Stimulated activated CD4-positive, alpha-beta T cell treated with anti-CD3 and anti-CD28 coated beads, Interleukin-15, amount 100 ng/mL, for 1 hour (primary cell): ENCODE measurements at places on chromosomes 13 and 19.

- peak; percentile 42 for DNase-seq
Measured at GRCh38 chr19:48490981-48491792, 20.4 kb downstream of the LMTK3 start.

- DNase-seq: peak; percentile 51
Measured at GRCh38 chr19:4815426-4816201, 15.9 kb downstream of the TICAM1 start.

GRCh38 chr19:1284979-1285736 is 515 bp upstream of the EFNA2 start:
- no peak for DNase-seq

DNA sequence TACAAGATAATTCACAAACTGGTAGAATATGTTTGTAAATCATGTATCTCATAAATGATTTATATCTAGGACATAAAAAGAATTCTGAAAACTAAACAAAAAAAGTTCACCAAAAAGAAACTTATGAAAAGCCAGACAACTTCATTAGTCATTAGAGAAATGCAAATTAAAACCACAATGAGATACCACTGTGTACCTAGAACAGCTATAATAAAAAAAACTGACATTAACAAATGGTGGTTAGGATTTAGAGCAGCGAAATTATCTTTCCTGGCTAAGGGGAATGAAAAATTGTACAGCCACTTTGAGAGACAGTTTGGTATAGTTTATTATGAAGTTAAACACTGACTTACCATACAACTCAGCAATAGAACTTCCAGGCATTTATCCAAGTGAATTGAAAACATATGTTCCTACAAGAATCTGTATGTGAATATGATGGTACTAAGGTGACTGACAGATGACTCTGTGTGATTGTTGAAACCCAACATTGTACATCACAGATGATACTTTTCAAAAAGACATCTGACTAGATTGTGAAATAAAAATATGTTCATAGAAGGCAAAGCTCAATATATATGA is 41.8 kb downstream of the UGGT2 start:
- no peak for DNase-seq

DNA sequence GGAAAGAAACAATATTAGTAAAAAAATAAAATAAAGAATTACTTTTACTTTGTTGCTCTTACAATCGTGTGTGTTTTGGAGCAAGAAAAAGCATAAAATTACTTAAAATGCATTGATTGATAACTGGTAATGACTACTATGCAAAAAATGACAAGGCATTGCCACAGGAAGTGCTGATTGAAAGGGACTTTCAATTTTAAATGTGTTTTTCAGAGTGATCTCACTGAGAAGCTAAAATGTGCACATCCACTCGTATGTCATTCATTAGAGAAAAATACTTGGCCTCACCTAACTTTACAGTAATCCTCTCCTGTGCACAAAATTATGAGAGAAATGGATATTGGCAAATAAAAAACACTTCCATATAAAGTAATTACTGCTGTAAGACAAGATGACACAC is 934.9 kb downstream of the SLITRK6 start:
- no peak for DNase-seq

GRCh38 chr19:40257096-40257517 is 28.0 kb downstream of the AKT2 start:
- no peak for DNase-seq

DNA sequence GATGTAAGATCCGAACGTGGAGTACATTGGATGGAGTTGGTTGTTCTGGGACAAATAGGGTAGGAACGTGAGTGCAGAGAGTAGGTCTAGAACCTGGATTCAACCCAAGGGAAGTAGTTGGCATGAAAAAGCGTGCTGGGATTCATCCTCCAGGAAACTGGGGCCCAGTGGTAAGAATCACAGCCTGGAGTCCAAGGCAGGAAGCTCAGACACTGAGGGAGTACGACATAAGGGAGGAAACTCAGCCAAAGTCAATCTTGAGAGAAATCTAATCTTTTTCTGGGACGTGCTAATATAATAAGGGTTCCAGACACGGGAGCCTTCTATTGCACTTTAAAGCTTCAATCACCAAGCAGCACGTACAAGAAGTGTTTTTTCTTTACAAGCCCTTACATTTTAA is 46.4 kb downstream of the DLEU7 start:
- DNase-seq: no peak

DNA sequence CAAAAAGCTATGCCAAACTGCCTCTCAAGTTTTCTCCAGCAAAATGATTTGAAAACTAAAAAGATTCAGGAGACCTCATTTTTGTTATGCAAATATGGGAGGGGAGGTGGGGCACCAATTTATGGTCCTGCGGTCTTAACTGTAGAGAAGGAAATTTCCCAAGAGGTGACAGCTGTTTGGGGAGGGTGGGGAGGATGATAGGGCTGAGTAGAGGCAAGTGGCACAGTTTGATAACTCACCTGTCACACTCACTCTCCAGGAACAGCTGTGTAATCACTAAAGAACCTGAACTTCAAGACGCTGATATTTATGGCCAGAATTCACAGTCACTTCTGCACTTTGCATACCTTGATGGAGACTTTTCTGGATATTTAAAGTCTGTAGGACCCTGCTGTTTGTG is 232.9 kb upstream of the STARD13 start:
- no peak for DNase-seq

DNA sequence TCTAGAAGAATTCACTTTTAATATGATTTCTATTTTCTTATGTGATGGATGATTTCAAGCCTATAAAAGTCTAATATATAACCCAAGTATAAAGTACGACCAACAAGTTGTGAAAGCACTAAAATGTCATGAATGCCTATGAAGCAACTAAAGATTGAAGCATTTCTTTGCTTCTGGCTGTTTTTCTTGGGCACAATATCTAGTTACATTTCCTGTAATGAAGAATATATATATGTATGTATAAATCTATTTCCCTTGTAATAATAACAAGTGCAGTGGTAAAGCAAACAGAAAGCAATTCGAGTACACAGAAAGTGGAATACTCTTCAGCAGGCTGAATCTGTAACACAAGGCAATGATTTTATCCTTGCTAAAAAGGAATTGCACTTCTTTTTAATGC is 5.4 kb downstream of the PCDH20 start:
- DNase-seq: no peak

GRCh38 chr13:43991773-43992201 is 112.1 kb downstream of the LACC1 start:
- DNase-seq: no peak

GRCh38 chr19:17307876-17308377 is 1.4 kb upstream of the DDA1 start:
- DNase-seq: no peak

- DNase-seq: no peak
Measured at GRCh38 chr13:88675347-88675996, 1004.3 kb downstream of the SLITRK5 start.

DNA sequence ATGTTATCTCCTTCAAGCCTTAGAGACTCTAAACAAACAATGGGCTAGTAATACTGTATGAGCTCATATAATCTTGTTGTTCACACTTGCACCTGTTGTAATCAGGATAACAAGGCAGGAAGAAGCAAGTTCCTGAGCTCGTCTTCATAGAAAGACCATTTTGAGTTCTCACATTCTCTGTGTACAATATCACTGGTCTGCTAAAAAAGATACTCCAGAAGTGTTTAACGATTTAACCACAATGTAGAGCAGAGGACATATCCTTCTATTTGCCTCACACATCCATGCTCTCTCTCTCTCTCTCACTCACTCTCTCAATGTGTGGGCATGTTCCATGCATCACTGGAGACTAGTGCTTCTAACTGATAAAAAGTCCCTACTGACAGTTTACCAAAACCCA is 122.9 kb downstream of the MIPEP start:
- DNase-seq: no peak

- DNase-seq: no peak
Measured at GRCh38 chr19:5136073-5136855, 167.4 kb downstream of the KDM4B start.

DNA sequence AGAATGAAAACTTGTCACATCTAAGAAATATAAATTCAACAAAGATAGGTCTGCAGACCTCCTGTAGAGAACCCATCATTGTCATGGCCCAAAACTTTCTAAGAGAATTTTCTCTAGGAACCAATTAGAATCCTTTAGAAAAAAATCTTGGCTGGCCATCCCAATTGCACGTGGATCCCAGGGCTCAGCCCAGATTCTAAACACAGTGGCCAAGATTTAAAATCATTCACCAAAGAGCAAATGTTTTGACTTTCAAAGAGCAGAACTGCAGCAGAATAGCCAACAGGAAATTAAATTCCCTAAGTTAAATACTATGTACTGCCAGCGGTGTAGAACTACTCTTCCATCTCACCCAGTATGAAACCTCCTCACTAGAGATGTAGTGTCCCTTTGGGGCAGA is 21.3 kb downstream of the IPO5 start:
- DNase-seq: no peak

DNA sequence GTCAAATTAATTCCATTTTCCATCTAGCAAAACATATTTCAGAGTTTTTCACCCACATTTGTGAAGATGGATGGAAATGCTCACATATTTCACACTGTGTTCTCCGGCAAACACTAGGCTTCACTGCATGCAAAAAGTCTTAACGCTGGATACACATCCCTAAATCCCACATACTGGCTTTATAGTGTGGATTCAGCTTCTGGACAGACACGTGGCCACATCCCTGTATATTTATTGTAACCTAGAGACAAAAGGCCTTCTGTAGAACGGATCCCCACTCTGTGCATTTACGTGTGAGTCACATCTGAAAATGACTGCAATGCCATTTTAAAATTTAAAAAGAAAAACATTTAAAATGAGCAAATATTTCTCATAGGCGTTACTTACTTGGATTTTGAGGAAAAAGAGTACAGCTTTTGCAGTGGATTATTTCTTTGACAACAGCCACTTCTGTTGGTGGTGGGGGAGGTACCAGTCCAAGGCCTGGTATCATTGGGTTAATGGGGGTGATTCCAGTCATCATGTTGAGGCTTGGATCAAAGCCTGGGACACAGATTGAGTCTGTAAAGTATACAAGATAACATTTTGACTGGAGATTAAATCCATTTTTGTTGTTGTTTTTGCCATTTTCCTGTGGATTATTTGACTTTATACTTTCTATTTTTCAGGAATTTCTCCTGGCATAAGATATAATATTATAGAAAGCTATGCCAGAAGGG is 337.7 kb downstream of the DNAJC15 start:
- no peak for DNase-seq

GRCh38 chr19:16442386-16443276 is 29.1 kb downstream of the EPS15L1 start:
- DNase-seq: no peak

DNA sequence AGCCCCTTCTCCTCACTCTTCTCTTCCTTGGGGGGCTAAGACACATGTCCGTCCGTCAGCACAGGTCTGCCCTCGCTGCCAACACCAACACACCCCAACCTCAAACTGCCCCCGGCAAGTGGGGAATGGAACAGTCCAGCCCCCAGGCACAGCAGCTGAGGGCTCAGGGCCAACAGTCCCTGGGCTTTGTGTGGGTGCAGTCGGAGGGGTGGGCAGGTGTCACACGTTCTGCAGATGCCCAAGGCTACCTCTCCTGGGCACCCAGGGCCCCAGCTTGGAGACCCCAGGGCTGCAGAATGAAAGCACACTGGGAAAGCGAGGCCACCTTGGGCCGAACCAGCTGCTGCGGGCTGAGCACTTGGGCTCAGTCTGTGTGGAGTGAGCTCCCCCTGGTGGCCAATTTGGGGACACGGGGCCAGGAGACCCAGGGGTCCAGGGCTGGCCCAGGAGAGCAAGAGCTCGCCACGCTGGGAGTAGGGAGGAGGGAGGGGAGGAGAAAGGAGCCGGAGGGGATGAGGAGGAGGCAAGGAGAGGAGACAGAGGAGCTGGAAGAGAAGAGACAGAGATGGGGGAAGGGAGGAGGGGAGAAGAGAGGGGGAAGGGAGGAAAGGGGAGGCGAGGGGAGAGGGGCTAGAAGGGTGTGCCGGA is 14.0 kb upstream of the ATP8B3 start:
- DNase-seq: peak; percentile 67

GRCh38 chr19:50500753-50501151 is 10.2 kb downstream of the JOSD2 start:
- DNase-seq: no peak

GRCh38 chr19:7819337-7819736 is 10.7 kb upstream of the EVI5L start:
- DNase-seq: no peak

GRCh38 chr13:28610996-28611395 is 47.9 kb upstream of the POMP start:
- DNase-seq: no peak

DNA sequence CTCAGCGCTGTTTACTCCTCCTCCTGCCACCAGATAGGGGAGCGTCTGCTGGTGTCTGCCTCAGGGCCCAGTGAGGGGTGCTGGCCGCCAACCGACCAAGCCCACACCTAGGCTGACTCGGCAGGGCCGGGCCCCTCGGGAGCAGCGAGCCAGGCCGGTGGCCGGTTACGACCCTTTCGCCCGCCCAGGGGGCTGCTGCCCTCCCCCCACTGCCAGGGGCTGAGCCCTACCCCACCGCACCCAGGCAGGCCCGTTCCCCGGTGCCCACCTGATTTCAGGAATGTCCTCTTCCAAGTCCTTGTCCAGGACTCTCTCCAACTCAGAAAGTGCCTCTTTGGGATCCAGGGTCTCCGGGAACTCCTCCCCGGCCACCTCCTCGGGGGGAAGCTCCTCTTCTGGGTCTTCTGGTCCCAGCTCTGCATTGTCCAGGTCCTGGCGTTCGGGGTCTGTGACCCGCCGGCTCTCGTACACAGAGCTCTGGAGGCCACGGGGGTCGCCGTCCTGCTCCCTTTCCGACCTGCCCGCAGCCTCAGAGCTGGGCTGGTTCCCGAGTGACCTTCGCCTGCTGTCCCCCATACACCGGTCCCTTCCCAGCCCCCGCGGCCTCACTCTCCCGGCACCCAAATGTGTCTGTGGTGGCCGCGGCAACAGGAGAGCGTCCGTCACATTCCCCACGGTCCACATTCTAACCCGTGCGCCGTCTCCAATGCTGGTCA is 31.0 kb upstream of the MIER2 start:
- no peak for DNase-seq

- DNase-seq: no peak
Measured at GRCh38 chr13:75329723-75330122, 152.2 kb downstream of the TBC1D4 start.

- no peak for DNase-seq
Measured at GRCh38 chr19:4966591-4966990, 2.3 kb upstream of the KDM4B start.

DNA sequence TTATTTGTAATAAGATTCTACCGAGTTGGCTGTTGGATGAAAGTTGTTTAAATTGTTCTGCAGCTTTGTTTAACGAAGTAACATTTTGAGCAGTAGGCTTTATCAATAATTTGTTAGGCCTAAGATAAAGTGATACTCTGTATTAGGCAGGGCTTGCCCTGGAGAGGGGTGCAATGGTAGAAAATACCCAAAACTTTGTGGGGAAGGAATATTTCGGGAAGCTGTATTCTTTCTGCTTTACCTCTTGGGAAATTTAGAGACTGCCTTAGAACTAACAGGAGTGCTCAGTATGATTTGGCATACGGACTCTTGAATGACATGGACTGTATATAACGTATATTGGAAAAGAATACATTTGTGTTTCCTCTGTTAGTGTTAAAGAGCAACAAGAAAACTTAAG is 2.5 kb downstream of the PDS5B start:
- DNase-seq: no peak
